ENCODE measurements at places on chromosomes 6 and 20. TPM values are rescaled to one million over a fixed set of nuclear protein-coding genes. Genes with fewer than 3 reads are reported as not detected.
A peak's percentile ranks its signal among the peaks of the same experiment; 100 is the strongest.

The EPPIN gene
- total RNA-seq: not detected

The ANKEF1 gene
- 15.8 TPM for total RNA-seq

The PGC gene
- 1.2 TPM for total RNA-seq

The ULBP3 gene
- 18.4 TPM for total RNA-seq

The TMC2 gene
- not detected for total RNA-seq

GRCh38 chr6:69913361-69913760 lies 47.0 kb downstream of the COL19A1 start:
- no peak for DNase-seq
- H3K27me3 ChIP-seq: no peaks in the 10 kb centered on the region
- no peak overlapping the region for H3K27ac ChIP-seq
- H3K4me1 ChIP-seq: peaks cover 9% of the 10 kb centered on the region

DNA sequence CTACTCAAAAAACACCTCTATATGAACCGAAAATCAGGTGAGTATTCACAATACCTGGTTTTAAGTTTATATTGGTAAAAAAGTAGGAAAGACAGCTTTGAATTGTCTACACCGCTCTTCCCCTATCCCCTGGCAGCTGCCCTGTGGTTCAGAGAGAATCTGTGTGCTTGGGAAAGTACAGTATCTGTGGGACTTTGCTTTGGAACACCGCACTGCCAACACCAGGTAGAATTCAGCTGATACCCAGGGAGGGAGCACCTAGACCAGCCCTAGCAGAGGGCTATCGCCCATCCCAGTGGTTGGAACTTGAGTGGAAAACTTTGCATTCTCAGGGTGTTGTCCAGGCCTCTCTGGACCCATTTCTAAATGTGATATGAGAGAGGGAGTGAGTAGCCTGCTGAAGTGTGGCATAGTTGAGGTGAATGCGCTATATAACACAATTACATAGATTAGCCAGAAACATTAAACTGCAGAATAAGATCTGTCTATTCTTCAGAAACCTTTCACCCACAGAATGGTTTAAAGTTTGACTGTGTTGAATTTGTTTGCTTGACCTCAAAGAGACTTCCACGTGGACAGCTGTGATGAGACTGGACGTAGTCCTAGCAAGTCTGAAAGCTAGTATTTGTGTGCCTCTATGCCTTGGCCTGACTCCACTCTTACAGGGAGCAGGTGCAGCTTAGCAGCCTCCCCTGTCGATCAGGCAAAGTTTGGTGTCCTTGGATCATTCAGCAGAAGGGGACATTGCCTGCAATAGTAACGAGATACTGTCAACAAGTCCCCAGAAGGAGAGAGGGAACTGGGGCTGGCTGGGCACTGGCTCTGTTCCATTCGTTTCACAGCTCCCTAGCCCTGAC lies 11.5 kb upstream of the MPC1 start:
- H3K4me3 ChIP-seq: no peak overlapping the region
- no peaks in the 10 kb centered on the region for H3K27me3 ChIP-seq
- H3K36me3 ChIP-seq: no peaks in the 10 kb centered on the region
- no peak overlapping the region for H3K27ac ChIP-seq
- H3K4me1 ChIP-seq: no peaks in the 10 kb centered on the region
- DNase-seq: no peak

DNA sequence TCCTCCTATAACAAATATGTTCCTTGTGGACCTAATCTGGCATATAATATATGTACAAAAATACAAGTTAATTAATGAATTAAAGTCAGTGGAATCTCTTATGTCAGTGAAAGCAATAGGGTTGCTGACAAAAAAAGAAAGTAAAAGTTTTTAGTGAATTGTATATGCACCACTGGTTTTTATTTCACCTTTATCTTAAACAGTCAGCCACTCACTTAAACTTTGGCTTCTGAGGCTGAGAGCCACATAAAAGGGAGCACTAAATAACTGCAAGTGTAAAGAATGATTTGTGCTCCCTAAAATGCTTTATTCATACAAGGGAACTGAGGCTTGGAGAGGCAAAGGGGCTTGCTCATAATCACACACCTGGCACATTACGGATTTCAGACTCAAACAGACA lies 9.9 kb upstream of the F13A1 start:
- no peak for DNase-seq
- H3K27ac ChIP-seq: no peak overlapping the region
- H3K4me3 ChIP-seq: no peak overlapping the region
- H3K4me1 ChIP-seq: no peaks in the 10 kb centered on the region

GRCh38 chr6:34745277-34746103 lies 11.8 kb upstream of the SNRPC start:
- no peaks in the 10 kb centered on the region for H3K36me3 ChIP-seq
- no peak overlapping the region for H3K27ac ChIP-seq
- no peak overlapping the region for H3K4me3 ChIP-seq
- no peaks in the 10 kb centered on the region for H3K27me3 ChIP-seq
- peaks cover 16% of the 10 kb centered on the region for H3K4me1 ChIP-seq
- DNase-seq: no peak

- no peak overlapping the region for H3K4me3 ChIP-seq
- H3K27ac ChIP-seq: no peak overlapping the region
- no peaks in the 10 kb centered on the region for H3K27me3 ChIP-seq
- no peaks in the 10 kb centered on the region for H3K4me1 ChIP-seq
- DNase-seq: no peak
Measured at GRCh38 chr6:23403460-23403859, 722.6 kb upstream of the NRSN1 start.

- no peak overlapping the region for H3K4me3 ChIP-seq
Measured at GRCh38 chr6:157770946-157771345, 52.1 kb upstream of the SNX9 start.

DNA sequence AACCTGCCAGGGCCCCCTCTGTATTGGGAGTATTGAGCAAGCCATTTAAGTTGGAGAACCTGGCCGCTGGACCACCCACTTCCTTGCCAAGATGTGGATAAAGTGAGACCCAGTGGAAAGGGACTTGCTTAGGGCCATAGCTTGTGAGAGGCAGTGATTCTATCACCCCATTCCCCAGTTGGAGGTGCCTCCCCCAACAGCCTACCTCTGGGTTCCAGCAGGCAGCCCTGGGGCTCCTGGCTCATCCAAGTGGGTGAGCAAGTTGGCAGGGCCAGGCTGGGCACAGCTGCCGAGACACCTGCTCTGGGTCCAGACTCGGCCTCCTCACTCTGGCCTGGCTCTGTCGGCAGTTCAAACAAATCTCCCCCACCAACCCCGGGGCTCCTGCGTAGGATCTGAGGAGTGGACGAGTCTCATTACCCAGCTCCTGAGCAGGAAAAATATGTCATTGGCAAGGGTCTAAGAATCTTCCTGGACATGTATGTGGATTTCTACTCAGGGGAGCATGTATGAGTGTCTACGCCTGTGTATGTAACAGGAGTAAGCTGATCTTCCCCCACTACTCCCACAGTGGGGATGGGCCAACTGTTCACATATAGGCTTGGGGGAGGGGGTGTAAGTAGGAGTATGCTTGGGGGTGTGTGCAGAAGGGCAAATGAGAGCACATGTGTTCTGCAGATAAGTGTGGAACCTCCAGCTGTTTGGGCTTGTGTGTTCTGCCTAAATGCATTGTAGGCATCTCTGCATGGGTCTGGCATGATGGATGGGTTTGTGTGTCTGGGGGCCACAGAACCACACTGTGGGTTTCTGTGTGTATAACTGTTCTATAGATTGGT lies 1.9 kb downstream of the ID1 start:
- H3K4me3 ChIP-seq: peak overlapping the region; percentile 91
- peaks cover 98% of the 10 kb centered on the region for H3K4me1 ChIP-seq
- DNase-seq: peak; percentile 93
- no peaks in the 10 kb centered on the region for H3K36me3 ChIP-seq
- H3K27me3 ChIP-seq: no peaks in the 10 kb centered on the region
- peak overlapping the region; percentile 98 for H3K27ac ChIP-seq

DNA sequence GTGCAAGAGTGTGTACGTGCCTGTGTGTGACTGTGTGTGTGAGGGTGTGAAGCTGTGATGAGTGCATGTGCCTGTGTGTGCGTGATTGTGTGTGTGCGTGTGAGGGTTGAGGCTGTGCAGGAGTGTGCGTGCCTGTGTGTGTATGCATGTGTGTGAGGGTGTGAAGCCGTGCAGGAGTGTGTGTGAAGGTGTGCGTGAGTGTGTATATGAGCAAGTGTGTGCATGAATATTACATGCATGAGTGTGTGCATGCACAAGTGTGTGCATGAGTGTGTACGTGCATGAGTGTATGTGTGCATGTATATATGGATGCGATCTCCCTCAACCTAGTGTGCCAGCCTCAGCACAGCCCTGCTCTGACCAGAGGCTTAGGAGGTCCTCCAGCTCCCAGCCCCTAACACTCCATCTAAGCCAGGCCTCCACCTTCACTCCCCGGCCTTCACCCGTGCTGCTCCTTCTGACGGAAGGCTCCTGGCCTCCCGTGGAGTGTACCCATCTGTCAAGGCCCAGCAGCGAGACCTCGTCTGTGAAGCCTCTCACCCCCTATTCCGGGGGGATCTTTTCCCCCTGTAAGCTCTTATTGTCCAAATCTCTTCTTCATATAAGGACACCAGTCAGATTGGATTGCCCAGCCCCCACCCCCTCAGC lies 19.9 kb upstream of the PHACTR3 start:
- DNase-seq: no peak
- H3K4me1 ChIP-seq: no peaks in the 10 kb centered on the region
- H3K4me3 ChIP-seq: no peak overlapping the region
- H3K27ac ChIP-seq: no peak overlapping the region
- H3K36me3 ChIP-seq: no peaks in the 10 kb centered on the region
- peaks cover 38% of the 10 kb centered on the region for H3K27me3 ChIP-seq

- H3K4me3 ChIP-seq: no peak overlapping the region
- no peaks in the 10 kb centered on the region for H3K4me1 ChIP-seq
- H3K36me3 ChIP-seq: no peaks in the 10 kb centered on the region
- H3K27ac ChIP-seq: no peak overlapping the region
Measured at GRCh38 chr20:42350521-42350920, 732.3 kb upstream of the CHD6 start.

DNA sequence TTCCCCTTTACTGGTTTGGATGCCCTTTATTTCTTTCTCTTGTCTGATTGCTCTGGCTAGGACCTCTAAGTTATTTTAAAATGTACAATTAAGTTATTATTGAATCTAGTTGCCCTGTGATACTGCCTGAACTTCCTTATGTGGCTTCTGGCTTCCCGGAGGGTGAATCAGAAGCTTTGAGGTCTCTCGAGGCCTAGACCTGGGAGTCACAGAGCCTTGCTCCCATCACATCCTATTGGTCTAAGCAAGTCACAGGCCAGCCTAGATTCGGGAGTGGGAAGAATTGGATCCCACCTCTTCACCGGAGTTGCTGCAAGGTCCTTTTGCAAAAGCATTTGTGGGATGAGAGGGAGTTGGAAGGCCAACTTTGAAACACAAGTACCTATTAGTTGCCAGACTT lies 15.2 kb downstream of the BCAS4 start:
- H3K4me1 ChIP-seq: no peaks in the 10 kb centered on the region
- H3K36me3 ChIP-seq: no peaks in the 10 kb centered on the region
- no peak overlapping the region for H3K27ac ChIP-seq
- DNase-seq: no peak
- H3K27me3 ChIP-seq: no peaks in the 10 kb centered on the region

GRCh38 chr6:8219352-8219943 lies 117.1 kb upstream of the EEF1E1 start:
- H3K4me3 ChIP-seq: no peak overlapping the region
- no peak overlapping the region for H3K27ac ChIP-seq
- no peaks in the 10 kb centered on the region for H3K36me3 ChIP-seq
- H3K4me1 ChIP-seq: no peaks in the 10 kb centered on the region
- DNase-seq: peak; percentile 23
- no peaks in the 10 kb centered on the region for H3K27me3 ChIP-seq

DNA sequence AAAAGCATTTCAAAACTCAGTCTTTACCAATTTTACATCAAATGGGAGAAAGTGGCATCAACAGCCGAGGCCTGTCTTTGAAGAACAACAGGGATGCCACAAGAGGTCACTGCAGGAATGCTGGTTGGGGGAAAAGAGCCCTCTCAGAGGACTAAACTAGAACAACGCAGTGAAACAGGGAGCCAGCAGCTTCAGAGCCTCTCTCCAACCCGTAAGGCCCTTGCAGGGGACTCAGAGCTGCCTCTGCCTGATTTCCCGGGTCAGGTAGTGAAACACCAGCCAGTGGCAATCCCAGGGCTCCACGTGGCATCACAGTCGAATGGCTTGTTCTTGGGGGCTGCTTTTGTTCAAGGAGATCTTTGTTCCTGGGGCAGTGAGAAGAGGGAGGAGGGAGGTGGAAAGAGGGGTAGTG lies 55.0 kb upstream of the KCNK16 start:
- H3K4me1 ChIP-seq: no peaks in the 10 kb centered on the region
- peak; percentile 23 for DNase-seq
- peaks cover 52% of the 10 kb centered on the region for H3K27me3 ChIP-seq
- H3K36me3 ChIP-seq: no peaks in the 10 kb centered on the region
- no peak overlapping the region for H3K27ac ChIP-seq

GRCh38 chr6:99993533-99994251 lies at the start of gene MCHR2:
MCHR2 (minus strand) TSS chr6:99994223; CDS start chr6:99956147, 38,076 bp downstream.
- H3K27me3 ChIP-seq: no peaks in the 10 kb centered on the region
- H3K27ac ChIP-seq: no peak within 1 kb of the TSS
- no peaks in the 10 kb centered on the region for H3K36me3 ChIP-seq
- no peaks in the 10 kb centered on the region for H3K4me1 ChIP-seq

GRCh38 chr6:25025919-25026301 lies 90.2 kb upstream of the RIPOR2 start:
- no peak overlapping the region for H3K4me3 ChIP-seq
- H3K36me3 ChIP-seq: no peaks in the 10 kb centered on the region
- H3K4me1 ChIP-seq: no peaks in the 10 kb centered on the region
- H3K27me3 ChIP-seq: no peaks in the 10 kb centered on the region
- H3K27ac ChIP-seq: no peak overlapping the region

DNA sequence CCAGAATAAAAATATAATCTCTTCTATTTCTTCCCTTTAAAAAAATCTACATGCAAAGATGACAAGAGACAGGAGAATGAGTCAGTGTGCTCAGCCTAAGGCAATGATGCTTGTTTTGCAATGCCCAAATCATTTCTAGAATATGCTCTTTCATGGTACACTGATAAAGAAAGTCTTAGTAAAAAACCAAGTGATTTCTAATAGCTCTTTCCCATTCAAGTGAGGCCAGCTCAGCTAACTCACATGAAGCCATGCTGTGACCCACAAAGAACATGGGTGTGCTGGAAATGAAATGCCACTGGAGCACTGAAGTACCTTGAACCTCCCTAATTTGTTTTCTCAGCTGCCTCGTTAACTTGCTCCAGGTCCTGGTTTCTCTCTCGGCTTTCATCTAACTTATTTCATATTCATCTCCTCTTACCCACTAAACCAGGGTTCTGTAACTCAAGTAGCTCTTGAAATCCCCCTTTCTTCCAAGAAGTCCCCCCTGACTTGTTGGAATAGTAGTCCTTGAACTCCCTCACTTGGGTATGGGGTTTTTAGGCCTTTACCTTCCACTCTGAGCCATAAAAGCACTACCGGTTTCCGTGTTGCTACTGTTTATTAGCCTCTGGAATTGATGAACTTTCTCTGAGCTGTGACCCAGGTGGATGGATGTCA lies 92.7 kb downstream of the IRF4 start:
- no peak overlapping the region for H3K4me3 ChIP-seq
- H3K36me3 ChIP-seq: peaks cover 6% of the 10 kb centered on the region

GRCh38 chr20:43655937-43656336 lies 11.0 kb upstream of the MYBL2 start:
- peaks cover 11% of the 10 kb centered on the region for H3K4me1 ChIP-seq
- no peak overlapping the region for H3K27ac ChIP-seq
- H3K4me3 ChIP-seq: peak overlapping the region; percentile 93
- no peaks in the 10 kb centered on the region for H3K36me3 ChIP-seq
- H3K27me3 ChIP-seq: no peaks in the 10 kb centered on the region
